ENCODE measurements at places on chromosomes 5 and 9. TPM values are rescaled to one million over a fixed set of nuclear protein-coding genes. Genes with fewer than 3 reads are reported as not detected.
A peak's percentile ranks its signal among the peaks of the same experiment; 100 is the strongest.

IFNA21 gene
- not detected for polyA plus RNA-seq

FAM78A gene
- 5.2 TPM for polyA plus RNA-seq

PARP8 gene
- polyA plus RNA-seq = 10.1 TPM

PRKAA1 gene
- 41.7 TPM for polyA plus RNA-seq

FAM200C gene
- 0.32 TPM for polyA plus RNA-seq

CD274 gene
- 0.61 TPM for polyA plus RNA-seq

ARHGEF28 gene
- not detected for polyA plus RNA-seq

TGFBI gene
- 0.94 TPM for polyA plus RNA-seq

SCGB3A2 gene
- not detected for polyA plus RNA-seq

ZFP62 gene
- 26.5 TPM for polyA plus RNA-seq

DNA sequence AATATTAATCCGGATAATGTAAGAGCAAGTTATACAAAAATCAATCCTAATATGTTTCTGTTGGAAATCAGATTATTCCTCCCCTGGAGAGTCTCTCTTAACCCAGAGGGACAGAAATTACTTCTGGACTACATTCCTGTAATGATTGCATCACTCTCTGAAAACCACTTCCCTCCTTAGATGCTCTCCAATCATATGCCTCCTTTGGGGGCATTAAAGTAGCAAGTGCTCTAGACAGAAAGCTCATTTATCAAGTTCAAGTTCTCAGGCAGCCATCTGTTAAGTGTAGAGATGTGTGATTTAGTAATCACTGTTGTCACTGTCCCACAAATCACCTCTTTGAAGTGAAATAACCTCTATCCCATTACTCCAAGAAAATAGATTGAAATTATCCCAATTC, 247.1 kb downstream of the SLCO4C1 start:
- no peak for DNase-seq

- DNase-seq = no peak
Measured at GRCh38 chr5:91477408-91477807, 94.3 kb upstream of the ARRDC3 start.

- no peak for DNase-seq
Measured at GRCh38 chr9:133946840-133947486, 45.2 kb downstream of the VAV2 start.

GRCh38 chr5:150989695-150990094, 30.7 kb upstream of the GPX3 start:
- DNase-seq = no peak

- no peak for DNase-seq
Measured at GRCh38 chr5:89034588-89034987, 151.6 kb upstream of the MEF2C start.

DNA sequence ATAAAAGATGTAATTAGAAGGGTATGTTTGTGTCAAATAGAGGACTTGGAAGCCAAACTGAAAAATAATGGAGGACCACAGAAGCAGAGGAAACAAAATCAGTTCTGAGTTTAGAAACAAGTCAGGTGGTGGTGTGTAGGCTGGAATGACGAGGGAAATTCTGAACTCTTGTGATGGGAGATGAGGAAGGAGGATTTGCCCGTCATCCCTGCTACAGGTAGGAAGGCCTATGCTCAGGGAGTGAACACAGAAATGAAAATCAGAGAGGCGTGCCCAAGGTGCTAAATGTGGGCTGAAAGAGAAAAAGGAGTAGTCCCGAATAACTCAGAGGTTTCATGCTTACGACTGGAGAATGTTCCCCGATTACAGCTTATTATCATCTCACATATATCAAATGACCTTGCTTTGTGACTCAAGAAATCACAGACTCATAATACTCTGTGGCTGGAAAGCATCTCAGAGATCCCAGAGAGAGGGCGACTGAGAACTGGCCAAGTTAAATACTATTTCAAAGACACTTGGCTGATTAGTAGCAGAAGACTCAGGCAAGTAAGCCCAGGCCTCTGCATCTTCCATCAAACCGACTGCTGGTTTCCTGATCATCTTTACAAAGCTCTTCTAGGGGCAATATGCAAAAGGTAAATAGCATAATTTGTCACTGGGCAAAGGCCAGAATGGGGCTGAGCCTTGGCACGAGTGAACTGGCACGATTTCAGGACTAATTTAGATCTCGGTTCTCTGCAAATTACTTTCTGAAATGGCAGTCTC, 126.0 kb downstream of the SUSD1 start:
- no peak for DNase-seq

DNA sequence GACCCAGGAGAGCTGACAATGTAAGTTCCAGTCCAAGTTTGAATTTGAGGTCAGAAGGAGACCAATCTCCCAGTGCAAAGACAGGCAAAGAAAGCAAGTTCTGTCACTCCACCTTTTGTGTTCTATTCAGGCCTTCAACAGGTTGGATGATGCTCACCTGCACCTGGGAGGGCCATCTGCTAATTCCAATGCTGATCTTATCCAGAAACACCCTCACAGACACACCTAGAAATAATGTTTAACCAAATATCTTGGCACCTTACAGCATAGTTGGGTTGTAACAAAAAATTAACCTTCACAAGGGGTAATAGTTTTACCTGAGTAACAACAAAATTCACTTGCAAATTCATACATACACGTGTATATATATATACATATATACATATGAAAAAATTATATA, 190.8 kb downstream of the DIRAS2 start:
- no peak for DNase-seq

DNA sequence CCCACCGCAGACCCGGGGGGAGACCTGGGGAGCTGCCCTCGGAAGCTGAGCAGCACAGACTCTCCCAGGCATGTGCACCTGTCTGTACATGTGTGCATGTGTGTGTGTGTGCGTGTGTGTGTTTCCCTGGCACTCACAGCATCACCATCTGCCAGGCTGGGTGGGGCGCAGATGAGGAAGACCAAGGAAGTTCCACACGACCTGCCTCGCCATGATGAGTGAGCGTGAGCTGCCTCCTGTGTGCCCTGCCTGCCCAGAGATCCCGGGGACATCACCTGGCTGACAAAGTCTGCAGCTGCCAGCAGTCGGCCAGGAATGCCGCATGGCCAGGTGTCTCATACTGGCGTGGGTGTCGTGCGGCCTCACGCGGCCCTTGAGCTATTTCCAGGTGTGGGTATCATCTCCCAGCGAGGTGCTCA, 4.0 kb upstream of the GPSM1 start:
- no peak for DNase-seq

GRCh38 chr5:119019949-119020348, 31.6 kb upstream of the DTWD2 start:
- DNase-seq = no peak

- no peak for DNase-seq
Measured at GRCh38 chr5:132414634-132415378, 45.3 kb downstream of the SLC22A5 start.

- no peak for DNase-seq
Measured at GRCh38 chr5:318931-319601, 2.4 kb upstream of the AHRR start.

DNA sequence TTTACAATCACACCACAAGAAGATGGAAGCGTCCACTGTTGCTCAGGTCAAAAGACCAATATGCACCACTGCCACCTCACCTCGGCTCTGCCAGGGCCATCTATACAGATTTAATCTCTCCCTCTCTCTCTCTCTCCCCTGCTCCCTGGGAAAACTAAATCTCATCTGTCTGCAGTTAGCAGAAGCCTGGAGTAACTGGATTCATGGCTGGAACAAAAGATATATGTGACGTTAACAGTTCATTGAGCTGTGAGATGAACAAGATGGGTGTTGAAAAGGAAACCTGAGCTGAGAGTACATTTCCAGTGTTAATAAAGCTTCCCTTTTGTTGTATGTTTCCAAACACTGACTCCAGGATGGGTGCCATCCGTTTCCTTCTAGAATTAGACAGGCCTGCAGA, 369.7 kb downstream of the CDK5RAP2 start:
- no peak for DNase-seq

DNA sequence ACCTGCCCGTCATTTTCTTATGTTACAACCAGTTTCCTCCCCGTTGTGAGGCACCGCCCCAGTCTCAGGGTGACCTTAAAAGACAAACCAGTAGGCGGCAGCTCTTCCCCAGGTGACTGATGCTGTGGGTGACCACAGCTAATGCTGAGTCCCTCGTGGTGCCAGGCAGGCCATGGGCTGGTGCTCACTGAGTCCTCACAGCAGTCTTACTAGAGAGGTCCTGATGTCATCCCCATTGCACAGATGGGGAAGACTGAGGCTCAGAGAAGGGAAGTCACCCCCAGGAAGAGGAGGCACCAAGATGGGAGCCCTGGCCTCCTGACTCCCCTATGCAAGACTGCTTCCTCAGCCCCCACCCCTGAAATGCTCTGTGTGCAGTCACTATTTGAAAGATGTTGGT, 978 bp downstream of the CFAP157 start:
- DNase-seq = no peak

GRCh38 chr5:131482617-131483016, 152.4 kb downstream of the RAPGEF6 start:
- no peak for DNase-seq

GRCh38 chr5:53969176-53969730, 341.1 kb downstream of the ARL15 start:
- no peak for DNase-seq

DNA sequence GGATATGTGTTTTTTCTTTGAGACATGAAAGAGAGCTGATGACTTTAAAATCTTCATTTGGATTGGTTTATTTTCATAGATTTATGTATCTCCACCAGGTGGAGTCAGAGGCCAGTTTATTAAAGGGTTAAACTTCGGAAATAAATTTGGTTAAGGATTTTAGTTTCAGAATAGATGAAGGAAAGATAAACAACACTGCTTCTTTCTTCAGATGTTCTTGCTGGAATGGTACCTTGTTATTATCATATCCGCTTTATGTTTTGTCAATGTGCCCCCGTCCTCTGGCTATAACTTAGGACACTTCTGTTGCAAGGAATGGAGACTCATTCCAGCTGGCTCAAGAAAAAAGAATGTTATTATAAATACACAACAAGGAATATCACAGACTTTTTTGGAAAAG, 81.2 kb downstream of the ALDH1A1 start:
- no peak for DNase-seq

DNA sequence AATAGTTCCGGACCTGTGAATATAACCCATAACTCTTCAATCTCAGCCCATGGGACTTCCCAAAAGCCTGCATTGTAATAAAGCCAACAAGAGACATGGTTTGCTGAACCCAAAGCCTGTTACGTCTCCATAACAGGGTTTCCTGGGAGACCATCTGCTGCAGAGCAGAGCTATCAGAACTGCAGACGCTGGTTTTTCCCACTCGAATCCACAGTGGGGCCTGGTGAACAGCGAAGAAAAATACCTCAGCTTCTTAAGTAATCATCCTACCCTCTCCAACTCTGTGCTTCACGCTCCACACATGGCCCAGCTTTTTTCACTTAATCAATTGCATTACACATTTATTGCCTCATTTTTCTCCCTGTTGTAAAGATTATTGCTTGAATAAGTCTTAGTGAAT, 409.5 kb upstream of the GRIA1 start:
- DNase-seq = no peak

GRCh38 chr5:159975462-159976019, 33.4 kb upstream of the TTC1 start:
- DNase-seq = no peak

- DNase-seq = no peak
Measured at GRCh38 chr5:157767689-157768088, 24.2 kb downstream of the LSM11 start.

GRCh38 chr5:8013948-8014710, 145.2 kb downstream of the MTRR start:
- DNase-seq = no peak

DNA sequence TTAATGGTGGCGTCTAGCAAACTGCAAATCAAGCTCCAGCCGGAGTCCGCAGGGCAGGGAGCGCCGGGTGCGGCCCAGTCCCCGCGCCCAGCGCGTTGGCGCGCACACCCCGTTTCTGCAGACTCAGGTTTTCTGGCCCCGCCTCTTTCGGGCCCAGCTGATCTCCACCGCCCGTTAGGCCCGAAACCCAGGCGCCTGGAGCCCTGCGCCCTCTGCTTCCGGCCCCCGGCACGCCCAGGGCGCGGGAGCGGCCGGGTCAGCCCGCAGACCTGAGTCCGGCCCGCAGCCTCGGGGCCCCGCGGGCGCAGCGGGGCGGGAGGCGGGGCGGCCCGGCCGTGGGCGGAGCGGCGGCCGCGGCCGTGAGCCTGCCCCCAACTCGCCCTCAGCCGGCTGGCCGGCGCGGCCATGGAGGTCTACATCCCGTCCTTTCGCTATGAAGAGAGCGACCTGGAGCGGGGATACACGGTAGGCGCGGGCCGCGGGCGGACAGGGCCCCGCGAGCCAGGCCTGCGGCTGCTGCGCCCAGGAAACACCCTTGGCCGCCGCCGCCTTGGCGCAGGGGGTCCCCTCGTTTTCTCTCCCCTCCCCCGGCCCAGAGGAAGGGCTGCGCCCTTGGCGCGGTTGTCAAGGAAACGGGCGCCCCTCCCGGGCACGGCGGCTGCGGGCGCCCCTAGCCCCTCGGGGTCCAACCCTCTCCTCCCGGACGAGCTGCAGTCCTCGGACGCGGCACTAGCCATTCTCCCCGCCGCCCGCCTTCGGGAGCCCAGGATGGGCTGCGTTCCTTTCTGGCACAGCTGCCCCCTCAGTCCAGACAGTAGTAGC, at the start of gene SNX24:
Gene SNX24 (plus strand): TSS at position 385 of the 822 bp plus-strand sequence. CDS start 21 bp downstream, at position 406.
- peak; percentile 69 for DNase-seq

GRCh38 chr5:135242021-135242865, 156.8 kb downstream of the MACROH2A1 start:
- DNase-seq = no peak

- no peak for DNase-seq
Measured at GRCh38 chr5:179260324-179261070, 84.8 kb downstream of the ADAMTS2 start.

- no peak for DNase-seq
Measured at GRCh38 chr5:150175536-150175935, 9.0 kb downstream of the CDX1 start.

GRCh38 chr5:106262395-106262794, 1408.3 kb downstream of the EFNA5 start:
- DNase-seq = no peak

- DNase-seq = peak; percentile 14
Measured at GRCh38 chr5:317086-317811, 4.3 kb upstream of the AHRR start.

All from naive B cell (primary cell).